ENCODE measurements at places on chromosomes 3 and 15.
A peak's percentile ranks its signal among the peaks of the same experiment; 100 is the strongest.

GRCh38 chr3:177960722-177961121 lies 575.5 kb upstream of the KCNMB2 start:
- no peak for DNase-seq

DNA sequence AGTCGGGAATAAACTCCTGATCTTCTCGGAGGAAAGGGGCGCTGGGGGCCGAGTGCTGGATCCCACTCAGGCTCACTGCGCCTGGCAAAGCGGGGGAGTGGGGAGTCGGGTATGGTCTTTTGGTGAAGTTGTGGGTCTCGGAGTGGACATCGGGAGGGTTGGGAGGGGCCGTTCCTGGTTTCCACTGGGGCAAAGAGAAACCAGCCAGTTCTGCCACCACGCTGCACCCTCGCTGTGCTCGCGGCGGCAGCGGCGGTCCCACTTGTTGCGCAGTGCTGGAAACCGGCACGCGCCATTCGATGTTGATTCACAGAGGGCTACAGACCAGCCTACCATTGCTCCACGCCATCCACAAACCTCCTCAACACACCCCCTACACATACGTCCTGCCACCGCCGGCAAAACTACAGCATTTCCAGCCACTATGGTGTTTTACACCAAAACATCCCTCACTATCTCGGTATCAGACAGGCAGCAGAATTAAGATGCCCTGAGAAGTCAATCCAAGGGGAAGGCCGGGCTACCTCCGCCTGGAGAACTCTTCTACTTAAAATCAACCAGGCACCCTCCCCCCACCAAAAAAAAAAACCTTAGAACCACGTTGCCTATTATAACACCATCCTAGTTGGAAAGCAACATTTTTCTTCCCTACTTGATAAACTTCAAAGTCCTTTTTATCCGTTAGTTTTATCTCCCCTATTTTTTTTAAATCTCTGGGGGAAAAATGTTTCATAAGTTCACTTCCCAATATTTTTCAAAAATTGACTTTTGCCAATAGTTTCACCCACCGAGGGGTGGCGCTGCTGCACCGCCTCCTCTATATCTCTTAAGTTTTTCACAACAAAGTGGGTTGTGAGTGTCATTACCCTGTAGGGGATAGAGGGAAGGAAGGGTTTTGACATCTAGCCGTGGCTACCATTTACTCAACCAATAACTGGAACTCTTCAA lies 3.6 kb downstream of the BCL6 start:
- DNase-seq: peak; percentile 50

- no peak for DNase-seq
Measured at GRCh38 chr3:187169231-187169960, 27.9 kb upstream of the RTP1 start.

GRCh38 chr15:92074101-92074500 lies 220.6 kb downstream of the SLCO3A1 start:
- no peak for DNase-seq

DNA sequence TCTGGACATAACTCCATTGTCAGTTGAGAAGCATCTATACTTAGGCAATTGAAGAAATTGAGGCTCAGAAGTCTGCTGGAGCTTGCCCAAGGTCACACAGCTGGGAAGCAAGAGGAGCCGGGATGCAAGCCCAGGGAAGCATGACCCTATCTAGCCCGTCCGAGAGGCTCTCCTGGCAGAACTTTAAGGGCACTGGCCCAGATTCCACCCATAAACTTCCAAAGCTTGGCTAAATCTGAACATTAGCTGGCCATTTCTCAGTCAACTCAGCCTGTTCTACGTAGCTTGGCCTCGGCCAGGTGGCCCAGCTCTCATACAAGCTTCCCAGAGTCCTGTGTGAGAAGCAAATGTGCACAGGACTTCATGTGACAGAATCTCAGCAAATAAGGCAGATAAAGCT lies 75.8 kb downstream of the LRIG1 start:
- no peak for DNase-seq

- no peak for DNase-seq
Measured at GRCh38 chr3:133703915-133704314, 42.2 kb upstream of the TOPBP1 start.

- DNase-seq: no peak
Measured at GRCh38 chr15:100330221-100330620, 11.6 kb downstream of the ADAMTS17 start.

- DNase-seq: no peak
Measured at GRCh38 chr15:69119001-69119400, 41.4 kb upstream of the GLCE start.

GRCh38 chr3:141049681-141050080 lies 1.5 kb upstream of the SPSB4 start:
- DNase-seq: no peak

GRCh38 chr15:27742751-27743477 lies 356.2 kb downstream of the OCA2 start:
- DNase-seq: no peak

DNA sequence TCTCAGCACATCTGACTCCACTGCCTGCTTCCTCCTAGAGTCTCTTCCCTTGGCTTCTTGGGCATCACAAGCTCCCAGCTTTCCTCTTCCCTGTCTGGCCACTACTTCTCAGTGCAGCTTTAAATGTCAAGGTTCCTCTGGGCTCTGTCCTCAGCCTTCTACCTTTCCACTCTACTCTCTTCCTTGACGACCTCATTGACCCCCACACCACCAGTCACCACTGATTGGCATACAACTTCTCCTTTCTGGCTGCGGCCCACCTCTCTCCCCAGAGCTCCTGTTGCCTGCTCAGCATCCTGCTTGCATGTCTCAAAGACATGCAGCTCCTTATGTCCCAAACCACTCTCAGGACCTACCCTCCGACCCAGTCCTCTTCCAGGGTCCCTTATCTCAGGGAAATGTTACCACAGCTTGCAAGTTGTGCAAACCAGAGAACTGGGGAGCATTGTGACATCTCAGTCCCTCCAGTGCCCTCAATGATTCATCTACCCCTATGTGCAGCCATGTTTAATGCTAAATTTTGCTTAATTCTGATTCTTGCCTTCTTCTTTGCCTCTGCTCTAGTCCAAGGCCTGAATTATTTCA lies 49.9 kb downstream of the TRPM1 start:
- no peak for DNase-seq

DNA sequence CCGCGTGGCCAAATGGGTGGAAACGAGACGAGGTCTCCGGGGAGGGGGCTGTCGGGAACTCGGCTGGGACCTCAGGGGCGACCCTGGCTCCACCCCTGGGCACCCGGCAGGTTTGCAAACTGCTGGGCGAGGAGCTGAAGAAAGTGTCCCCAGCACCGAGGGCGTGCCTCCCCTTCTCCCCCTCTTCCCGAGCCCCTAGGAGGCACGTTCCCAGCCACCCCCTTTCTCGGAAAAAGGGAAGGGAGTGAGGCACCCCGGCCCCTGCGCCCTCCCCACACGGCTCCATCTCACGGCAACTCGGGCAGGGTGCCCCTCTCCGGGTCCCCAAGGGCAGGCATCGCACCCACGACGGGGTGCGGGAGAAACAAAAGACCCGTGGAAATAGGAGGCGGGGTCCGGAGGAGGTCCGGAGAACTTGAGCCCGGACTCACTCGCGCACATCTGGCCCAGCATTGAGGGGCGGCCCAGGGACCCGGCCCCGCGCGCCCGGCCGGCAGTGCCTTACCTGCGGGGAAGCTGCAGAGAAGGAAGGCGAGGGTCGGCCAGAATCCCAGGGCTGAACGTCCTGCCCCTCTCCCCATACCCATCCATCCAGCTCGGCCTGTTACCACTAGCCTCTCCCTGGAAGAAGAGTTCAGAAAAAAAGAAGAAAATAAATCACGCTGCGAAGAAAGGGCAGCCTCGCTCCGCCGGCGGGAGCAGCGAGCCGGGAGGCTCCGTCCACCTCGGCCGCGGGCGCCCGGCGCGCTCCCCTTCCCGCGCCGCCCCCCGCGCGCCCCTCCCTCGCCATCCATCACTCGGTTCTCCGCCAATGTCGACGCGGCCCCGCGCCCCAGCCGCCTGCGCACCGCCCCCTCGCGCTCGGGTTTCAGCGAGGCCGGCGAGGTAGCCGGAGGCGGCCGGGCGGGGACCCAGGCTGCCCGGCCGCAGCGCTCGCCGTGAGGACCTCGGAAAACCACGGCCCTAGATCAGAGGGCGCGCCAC lies 16.3 kb downstream of the RGMA start:
- DNase-seq: no peak

DNA sequence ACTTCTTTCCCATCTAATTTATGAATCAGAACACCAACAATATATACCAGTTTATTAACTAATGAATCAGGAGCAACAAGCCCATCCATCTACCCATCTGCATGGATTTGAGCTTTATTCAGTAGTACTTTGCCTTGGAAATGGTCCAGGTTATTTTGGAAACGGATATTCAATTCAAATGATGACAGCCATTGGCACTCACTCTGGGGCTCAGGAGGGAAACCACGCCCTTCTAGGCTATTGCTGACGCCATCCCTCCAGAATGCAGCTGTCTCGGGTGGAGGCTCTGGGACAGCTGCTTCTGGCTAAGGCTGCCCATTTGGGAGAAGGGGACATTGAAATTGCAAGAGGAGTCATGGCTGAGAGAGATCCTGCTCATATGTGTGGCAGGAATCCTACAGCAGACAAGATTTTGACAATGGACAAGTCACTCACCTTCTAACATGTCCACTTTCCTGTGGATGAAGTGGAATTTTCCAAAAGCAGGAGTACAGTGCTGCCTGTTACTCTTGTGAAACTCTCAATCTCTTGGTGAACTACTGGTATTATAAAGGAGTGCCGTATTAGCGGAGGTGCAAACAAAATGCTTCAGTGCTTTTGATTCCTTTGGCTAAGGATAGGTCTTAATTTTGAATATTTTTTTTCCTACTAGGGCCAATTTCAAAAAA lies 29.3 kb upstream of the TRAK1 start:
- DNase-seq: no peak

DNA sequence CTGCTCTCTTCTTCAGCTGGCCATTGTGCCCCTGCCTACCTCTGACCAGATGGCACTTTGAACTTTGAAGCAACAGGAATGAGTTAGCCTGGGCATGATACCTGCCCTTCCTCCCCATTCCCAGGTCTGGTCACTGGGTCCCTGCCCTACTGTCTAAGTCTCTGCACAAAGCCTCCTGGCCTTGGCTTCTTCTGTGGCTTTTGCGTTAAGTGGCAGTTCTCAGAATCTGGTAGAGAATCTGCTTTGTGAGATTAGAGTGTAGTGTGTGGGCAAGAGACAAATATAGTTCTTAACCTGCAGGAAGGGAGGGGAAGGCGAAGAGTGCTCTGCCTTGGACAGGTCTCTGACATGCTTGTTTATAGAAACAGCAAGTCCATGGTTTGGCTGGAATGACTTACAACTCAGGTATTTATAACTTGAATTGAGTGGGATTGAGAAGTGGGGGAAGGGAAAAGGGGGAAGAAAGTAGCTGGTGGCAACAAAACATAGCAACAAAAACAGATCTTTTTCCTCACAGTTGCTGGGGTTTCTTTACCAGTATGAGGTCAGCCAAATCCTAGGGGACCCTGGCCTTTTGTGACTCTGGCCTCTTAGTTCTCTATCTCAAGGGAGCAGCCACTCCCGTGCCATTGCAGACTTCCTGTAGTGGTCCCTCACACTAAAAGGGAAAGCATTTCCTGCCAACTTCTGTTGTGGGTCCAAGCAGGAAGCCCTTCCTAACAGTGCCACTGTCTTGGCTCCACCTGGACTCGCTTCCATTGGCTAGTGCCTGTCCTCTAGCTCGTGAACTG lies 16.7 kb downstream of the MAPKBP1 start:
- DNase-seq: no peak

DNA sequence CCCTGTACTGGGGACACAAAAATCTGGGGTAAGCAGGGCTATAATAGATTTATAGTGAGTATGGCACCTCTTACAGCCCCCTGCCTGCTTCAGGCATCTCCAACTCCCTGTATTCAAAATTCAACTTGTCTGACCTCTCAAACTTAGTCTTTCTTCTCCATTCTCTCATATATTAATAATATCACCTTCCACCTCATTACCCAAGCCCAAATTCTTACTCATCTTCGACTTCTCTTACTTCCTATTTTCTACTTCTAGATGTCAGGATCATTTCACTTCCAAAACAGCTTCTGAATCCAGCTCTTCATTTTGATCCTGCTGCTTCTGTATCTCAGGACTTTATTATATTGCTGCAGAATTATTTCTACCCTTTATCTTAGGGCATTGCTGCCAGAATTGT lies 290.7 kb downstream of the CHST2 start:
- DNase-seq: no peak

- DNase-seq: no peak
Measured at GRCh38 chr3:164604687-164605086, 473.6 kb downstream of the SI start.

GRCh38 chr3:190227064-190227463 lies 95.2 kb downstream of the CLDN1 start:
- DNase-seq: no peak

DNA sequence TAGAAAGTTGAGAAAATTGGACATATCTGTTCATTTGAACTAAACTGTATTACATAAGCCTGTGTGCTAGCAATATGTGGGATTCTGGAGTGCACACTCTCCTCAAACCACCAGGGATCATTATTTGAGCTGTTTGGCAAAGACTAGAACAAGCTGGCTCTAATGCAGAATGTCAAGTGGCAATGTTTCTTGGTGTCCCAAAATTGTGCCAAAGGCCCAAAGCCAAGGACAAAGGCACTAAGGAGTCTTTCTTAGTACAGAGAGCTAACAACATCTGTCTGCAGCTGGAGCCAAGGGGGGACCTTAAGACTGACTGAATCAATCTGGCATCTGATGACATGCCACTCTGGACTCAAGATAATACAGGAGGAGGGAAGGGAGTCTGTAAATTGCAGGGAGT lies 76.7 kb upstream of the STRIT1 start:
- no peak for DNase-seq

- DNase-seq: no peak
Measured at GRCh38 chr3:100954990-100955389, 38.2 kb downstream of the ABI3BP start.

DNA sequence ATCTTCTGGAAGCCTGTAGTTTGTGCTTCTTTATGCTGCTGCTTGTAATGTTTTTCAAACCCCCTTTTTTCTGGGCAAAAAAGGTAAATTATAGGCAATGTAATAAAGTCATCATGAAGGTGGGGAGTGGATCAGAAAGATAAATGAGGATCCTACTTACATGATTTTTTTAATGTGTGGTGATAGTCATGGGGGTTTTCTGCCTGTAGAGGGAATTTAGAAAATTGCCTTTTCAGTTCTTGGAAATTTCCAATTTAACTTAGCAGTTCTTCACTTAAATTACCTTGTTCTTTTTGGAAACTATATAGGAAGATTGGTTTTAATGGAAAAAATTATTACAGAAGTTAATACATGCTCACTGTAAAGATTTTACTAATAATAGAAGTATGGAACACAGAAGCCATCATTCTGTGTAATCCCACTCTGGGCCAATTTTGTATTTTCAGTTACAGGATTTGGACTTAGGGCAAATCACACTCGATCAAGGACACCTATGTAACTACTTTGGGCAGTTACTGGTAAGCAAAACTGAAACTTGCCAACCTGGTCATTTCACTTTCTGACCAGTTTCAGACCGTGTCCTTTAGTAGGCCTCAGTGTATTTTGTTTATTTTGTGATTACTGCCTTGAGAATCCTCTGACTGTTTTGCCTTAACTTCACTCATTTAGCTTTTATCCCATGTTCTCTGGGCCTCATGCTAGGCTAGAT lies 10.5 kb upstream of the SCAANT1 start:
- no peak for DNase-seq
